IPS DF 6.9 (cell line): ENCODE measurements at places on chromosomes 2 and 18.
A peak's percentile ranks its signal among the peaks of the same experiment; 100 is the strongest.

GRCh38 chr18:76174451-76174850 lies 320.6 kb downstream of the ZNF516 start:
- no peaks in the 10 kb centered on the region for H3K36me3 ChIP-seq
- H3K4me3 ChIP-seq, result no peak overlapping the region
- DNase-seq, result no peak
- no peak overlapping the region for H3K27ac ChIP-seq
- H3K27me3 ChIP-seq, result no peaks in the 10 kb centered on the region
- no peaks in the 10 kb centered on the region for H3K4me1 ChIP-seq

DNA sequence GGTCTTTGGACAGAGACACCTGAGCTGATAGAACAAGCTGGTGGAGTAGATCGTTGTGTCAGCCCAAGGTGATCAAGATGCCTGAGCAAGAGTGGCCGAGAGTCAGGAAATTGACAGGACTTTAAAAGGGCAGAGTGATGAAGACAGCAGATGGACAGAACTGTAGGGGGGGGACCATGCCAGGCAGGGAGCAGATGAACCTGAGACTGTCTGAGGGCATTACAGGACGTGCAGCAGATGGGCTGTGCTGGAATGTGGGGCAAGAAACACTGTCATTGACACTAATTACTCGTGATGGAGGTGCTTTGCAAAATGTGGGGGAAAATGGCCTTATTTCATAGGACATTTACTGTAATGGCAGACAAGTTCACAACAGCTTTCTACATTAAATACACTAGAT lies 225.0 kb downstream of the THSD7B start:
- H3K27me3 ChIP-seq, result no peaks in the 10 kb centered on the region
- no peak overlapping the region for H3K27ac ChIP-seq
- no peaks in the 10 kb centered on the region for H3K36me3 ChIP-seq
- H3K4me3 ChIP-seq, result no peak overlapping the region; the same call in 1 of the 2 replicates

- H3K4me3 ChIP-seq, result no peak overlapping the region
- no peak overlapping the region for H3K27ac ChIP-seq
- peak; percentile 11 for DNase-seq
- no peaks in the 10 kb centered on the region for H3K4me1 ChIP-seq
- no peaks in the 10 kb centered on the region for H3K36me3 ChIP-seq
- no peaks in the 10 kb centered on the region for H3K27me3 ChIP-seq
Measured at GRCh38 chr2:48248251-48248933, 281.6 kb upstream of the STON1 start.

- no peak for DNase-seq
- no peaks in the 10 kb centered on the region for H3K4me1 ChIP-seq
- H3K27me3 ChIP-seq, result no peaks in the 10 kb centered on the region
- no peak overlapping the region for H3K27ac ChIP-seq
- no peak overlapping the region for H3K4me3 ChIP-seq
Measured at GRCh38 chr2:234476766-234477165, 20.1 kb downstream of the ARL4C start.

- no peaks in the 10 kb centered on the region for H3K36me3 ChIP-seq
- H3K4me1 ChIP-seq, result 0 out of 2 replicates have a peak, but pooled peaks cover 2% of the 10 kb centered on the region
- no peak for DNase-seq
- H3K4me3 ChIP-seq, result no peak overlapping the region
Measured at GRCh38 chr18:63145851-63146555, 173.6 kb downstream of the BCL2 start.

DNA sequence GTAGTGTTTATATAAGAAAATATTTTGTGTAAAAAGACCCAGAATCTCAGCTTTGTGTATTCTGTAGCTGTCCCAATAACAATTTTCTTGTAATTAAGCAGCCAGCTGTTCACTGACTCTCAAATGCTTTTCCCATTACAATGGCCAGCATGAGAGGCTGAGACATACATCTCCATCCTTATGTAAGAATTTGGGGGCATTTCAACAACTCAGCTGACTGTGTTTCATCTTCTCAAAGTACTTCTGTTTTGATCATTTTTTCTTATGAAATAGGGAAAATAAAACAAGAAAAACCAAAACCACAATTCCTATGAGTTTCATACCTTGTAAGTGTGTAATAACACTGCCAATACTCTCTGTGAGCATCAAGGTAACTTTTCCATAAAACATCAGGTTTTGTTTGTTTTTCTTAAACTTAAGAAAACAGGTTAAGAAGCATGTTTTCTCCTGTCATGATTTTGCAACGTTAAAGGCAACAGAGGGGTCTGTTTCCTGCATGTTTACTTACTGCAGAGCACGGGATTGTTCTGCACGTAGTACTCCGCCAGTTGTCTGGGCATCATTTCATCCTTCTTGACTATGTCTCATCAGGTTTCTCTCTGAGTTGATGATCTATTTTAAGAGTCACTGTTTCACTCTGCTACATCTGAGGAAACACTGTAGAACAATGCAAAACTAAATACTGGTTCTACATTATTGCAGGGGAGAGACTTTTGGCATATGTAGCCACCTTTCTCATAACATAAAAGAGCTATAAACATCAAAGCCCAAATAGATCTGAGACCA lies 62.9 kb upstream of the CYRIA start:
- no peak overlapping the region for H3K4me3 ChIP-seq
- no peaks in the 10 kb centered on the region for H3K4me1 ChIP-seq
- no peaks in the 10 kb centered on the region for H3K27me3 ChIP-seq
- DNase-seq, result no peak
- no peaks in the 10 kb centered on the region for H3K36me3 ChIP-seq

DNA sequence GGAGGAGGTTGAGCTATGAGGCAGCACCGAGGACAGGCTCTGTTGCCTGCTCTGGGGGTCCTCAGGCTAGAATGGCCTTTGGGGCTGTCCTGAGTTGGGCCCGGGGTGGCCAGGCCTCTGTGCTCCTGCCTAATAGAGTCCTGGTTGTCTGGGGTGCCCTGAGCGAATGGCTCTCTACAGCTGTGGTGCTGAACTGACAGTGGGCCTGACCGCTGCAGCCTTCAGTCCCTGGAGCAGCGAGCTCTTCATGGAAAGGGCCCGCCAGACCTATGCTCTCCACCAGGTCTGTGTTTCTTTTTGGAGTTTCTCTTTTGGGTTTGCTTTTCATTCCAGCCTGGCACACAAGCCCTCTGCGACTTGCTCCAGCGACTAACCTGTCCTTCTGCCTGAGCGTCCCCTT lies 679.0 kb upstream of the RAB6C start:
- H3K27ac ChIP-seq, result no peak overlapping the region
- H3K27me3 ChIP-seq, result no peaks in the 10 kb centered on the region
- H3K36me3 ChIP-seq, result no peaks in the 10 kb centered on the region
- H3K4me1 ChIP-seq, result 0 out of 2 replicates have a peak, but pooled peaks cover 1% of the 10 kb centered on the region

GRCh38 chr2:175855794-175856453 lies 146.1 kb downstream of the LNPK start:
- no peak for DNase-seq
- no peaks in the 10 kb centered on the region for H3K36me3 ChIP-seq
- H3K4me1 ChIP-seq, result peaks cover 7% of the 10 kb centered on the region; the same call in 1 of the 2 replicates
- H3K4me3 ChIP-seq, result no peak overlapping the region

GRCh38 chr18:36633961-36634412 lies 194.8 kb downstream of the TPGS2 start:
- no peaks in the 10 kb centered on the region for H3K36me3 ChIP-seq
- peaks cover 5% of the 10 kb centered on the region for H3K4me1 ChIP-seq
- H3K4me3 ChIP-seq, result no peak overlapping the region
- no peak overlapping the region for H3K27ac ChIP-seq
- no peaks in the 10 kb centered on the region for H3K27me3 ChIP-seq
- no peak for DNase-seq

DNA sequence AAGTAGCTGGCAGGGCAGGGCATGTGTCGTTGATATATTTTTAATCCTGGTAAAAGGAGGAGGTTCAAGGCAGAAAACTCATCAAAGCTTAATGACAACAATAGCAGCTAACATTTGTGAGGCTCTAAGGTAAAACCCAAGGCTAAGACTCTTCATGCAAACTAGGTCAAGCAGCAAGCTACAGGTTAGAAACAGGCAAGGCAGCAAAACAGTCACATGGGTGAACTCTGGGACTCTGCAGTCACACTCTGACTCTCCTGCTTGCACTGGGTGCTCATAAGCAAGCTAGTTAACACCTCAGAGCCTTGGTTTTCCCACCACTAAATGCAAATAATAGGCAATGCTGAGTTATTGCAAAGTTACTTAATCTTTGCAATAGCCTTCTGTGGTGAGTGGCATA lies 7.9 kb downstream of the IL1RN start:
- no peaks in the 10 kb centered on the region for H3K36me3 ChIP-seq
- DNase-seq, result no peak
- H3K4me3 ChIP-seq, result no peak overlapping the region
- no peaks in the 10 kb centered on the region for H3K4me1 ChIP-seq

- no peak overlapping the region for H3K4me3 ChIP-seq
- no peak overlapping the region for H3K27ac ChIP-seq
- H3K27me3 ChIP-seq, result no peaks in the 10 kb centered on the region
- H3K36me3 ChIP-seq, result no peaks in the 10 kb centered on the region
Measured at GRCh38 chr2:19532547-19533196, 174.2 kb upstream of the OSR1 start.

DNA sequence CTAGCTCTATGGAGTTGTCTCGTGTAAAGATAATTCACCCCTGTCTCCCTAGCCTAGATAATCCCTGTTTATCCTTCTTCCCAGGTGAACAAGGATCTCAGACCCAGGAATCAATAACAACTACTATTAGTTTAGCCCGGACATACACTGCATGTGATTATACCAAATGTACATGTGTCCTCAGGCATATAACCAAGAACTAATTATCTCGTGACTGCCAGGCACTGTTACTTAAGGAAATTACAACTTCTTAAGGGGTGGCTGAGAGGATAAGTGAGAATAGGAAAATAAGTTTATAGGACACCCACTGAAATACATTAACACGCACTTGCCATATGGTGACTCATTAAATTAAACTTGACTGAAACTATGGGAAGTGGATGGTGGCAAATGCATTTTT lies 126.6 kb downstream of the CNTNAP5 start:
- no peak for DNase-seq
- H3K4me1 ChIP-seq, result no peaks in the 10 kb centered on the region
- H3K36me3 ChIP-seq, result no peaks in the 10 kb centered on the region
- no peaks in the 10 kb centered on the region for H3K27me3 ChIP-seq
- H3K4me3 ChIP-seq, result no peak overlapping the region
- H3K27ac ChIP-seq, result no peak overlapping the region

- no peaks in the 10 kb centered on the region for H3K27me3 ChIP-seq
- H3K4me3 ChIP-seq, result no peak overlapping the region
- DNase-seq, result no peak
- H3K36me3 ChIP-seq, result no peaks in the 10 kb centered on the region
- no peak overlapping the region for H3K27ac ChIP-seq
Measured at GRCh38 chr2:70830366-70830765, 5.2 kb downstream of the CD207 start.

- no peak for DNase-seq
- H3K4me1 ChIP-seq, result no peaks in the 10 kb centered on the region
- H3K36me3 ChIP-seq, result no peaks in the 10 kb centered on the region
- H3K27me3 ChIP-seq, result no peaks in the 10 kb centered on the region
- no peak overlapping the region for H3K4me3 ChIP-seq
Measured at GRCh38 chr18:10401521-10401920, 52.9 kb upstream of the APCDD1 start.

DNA sequence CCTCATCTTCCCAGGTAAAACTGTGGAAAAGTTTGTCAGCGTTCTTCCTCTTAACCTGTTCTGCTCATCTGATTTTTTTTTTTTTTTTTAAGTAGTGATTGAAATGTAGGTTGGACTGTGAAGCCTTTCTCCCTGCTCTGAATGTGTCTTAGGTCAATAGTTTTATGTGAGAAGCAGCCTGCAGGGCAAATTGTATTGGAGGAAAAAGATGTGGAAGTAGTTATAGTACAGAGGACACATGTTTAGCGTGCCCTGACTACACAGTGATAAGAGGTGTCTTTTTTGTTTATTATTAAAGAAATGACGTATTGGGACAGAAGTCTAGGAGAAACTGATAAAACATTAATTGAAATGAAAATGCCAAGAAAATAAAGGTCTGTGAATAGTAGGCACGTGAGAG lies 1.5 kb downstream of the MTA3 start:
- peak overlapping the region; percentile 9; the same call in 1 of the 2 replicates for H3K4me3 ChIP-seq
- H3K27me3 ChIP-seq, result no peaks in the 10 kb centered on the region
- DNase-seq, result no peak
- H3K36me3 ChIP-seq, result peaks cover 4% of the 10 kb centered on the region; the same call in 1 of the 2 replicates
- peaks cover 4% of the 10 kb centered on the region; the same call in 1 of the 2 replicates for H3K4me1 ChIP-seq

DNA sequence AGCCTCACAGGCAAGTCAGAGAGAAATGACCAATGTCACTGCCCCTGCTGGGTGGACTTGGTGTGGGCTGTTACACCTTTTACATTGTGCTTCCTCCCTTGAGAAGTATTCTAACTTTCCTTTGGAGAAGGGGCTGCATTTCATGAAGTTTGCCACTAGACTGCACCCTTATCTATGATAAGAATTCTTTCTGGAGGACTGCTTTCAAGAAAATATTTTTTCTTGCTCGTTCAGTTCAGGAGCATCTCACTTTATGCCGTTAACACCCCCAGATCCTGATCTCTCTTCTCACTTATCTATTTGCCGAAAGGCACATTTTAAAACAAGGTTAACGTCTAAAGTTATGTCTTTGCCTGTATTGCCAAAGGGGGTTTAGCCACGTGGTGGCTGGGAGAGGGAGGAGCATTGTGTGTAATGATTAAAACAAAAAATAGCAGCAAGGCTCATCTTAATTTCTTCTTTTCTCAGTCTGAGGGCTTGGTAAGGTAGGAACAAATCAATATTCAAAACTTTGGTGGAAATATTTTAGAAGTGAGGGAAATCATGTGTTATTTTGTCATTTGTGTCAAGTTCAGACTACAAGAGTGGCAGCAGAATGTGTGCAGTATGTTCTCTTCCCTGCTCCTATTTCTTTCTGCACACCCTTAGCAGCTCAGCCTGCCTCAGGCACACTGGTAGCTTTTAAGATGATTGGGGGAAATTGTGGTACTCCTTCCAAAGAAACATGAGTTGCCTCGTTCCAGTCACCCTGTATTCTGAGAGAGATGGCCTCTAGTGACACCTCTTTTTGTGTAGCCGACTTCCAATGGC lies 1.6 kb upstream of the IGFBP5 start:
- DNase-seq, result no peak
- H3K27me3 ChIP-seq, result no peaks in the 10 kb centered on the region; the same call in 1 of the 2 replicates
- no peak overlapping the region for H3K4me3 ChIP-seq
- peaks cover 2% of the 10 kb centered on the region; the same call in 1 of the 2 replicates for H3K4me1 ChIP-seq
- H3K36me3 ChIP-seq, result no peaks in the 10 kb centered on the region

GRCh38 chr2:133143645-133144044 lies 424.6 kb downstream of the NCKAP5 start:
- H3K27ac ChIP-seq, result no peak overlapping the region
- H3K36me3 ChIP-seq, result no peaks in the 10 kb centered on the region
- DNase-seq, result no peak

- DNase-seq, result no peak
- H3K4me3 ChIP-seq, result no peak overlapping the region
- no peaks in the 10 kb centered on the region for H3K27me3 ChIP-seq
- H3K36me3 ChIP-seq, result no peaks in the 10 kb centered on the region
Measured at GRCh38 chr2:205661281-205661680, 21.0 kb upstream of the NRP2 start.

GRCh38 chr2:217942731-217943335 lies 60.0 kb downstream of the TNS1 start:
- DNase-seq, result no peak
- H3K27ac ChIP-seq, result no peak overlapping the region
- no peaks in the 10 kb centered on the region for H3K27me3 ChIP-seq
- H3K36me3 ChIP-seq, result no peaks in the 10 kb centered on the region
- H3K4me1 ChIP-seq, result peaks cover 4% of the 10 kb centered on the region; the same call in 1 of the 2 replicates
